BE2C (cell line): ENCODE measurements at places on chromosomes 5 and 9.

- DNase-seq = no peak
Measured at GRCh38 chr5:8895599-8895998, 650.3 kb downstream of the SEMA5A start.

GRCh38 chr9:6197330-6197729 lies 18.3 kb upstream of the IL33 start:
- DNase-seq = no peak

GRCh38 chr9:35254984-35255857 lies 93.4 kb downstream of the UNC13B start:
- no peak for DNase-seq

- DNase-seq = no peak
Measured at GRCh38 chr5:2102819-2103776, 220.4 kb upstream of the IRX4 start.

GRCh38 chr9:326667-327066 lies 112.0 kb downstream of the DOCK8 start:
- no peak for DNase-seq

DNA sequence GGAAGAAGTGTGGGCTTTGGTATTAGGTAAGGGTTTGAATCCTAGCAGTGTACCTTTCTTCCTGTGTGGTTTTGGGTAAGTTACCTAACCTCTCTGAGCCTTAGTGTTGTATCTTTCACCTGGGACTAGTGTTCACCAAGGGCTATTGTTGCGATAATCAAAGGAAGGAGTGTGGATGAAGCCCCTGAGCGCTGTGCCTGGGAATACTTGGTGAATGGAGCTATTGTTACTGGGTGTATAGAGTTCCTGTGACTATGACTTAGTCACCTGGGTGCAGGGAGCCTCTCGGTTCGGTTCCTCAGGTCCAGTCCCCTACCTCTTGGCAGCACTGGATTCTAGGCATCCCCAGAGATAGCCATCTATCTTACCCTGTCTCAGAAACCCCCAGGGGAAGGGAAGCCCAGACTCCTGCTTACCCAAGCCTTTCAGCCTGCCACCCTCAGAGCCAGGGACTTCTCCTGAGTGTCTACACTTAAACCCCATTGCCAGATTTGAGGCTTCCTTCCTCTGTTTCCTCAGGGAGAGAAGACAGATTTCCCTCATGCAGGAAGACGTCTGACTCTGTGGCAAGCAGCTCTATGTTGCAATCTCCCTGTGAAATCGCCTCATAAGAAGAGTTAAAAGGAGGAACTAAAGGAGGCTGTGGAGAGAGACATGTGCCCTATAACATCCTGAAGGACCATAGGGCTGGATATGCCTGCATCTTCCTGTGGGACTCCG lies 181.0 kb upstream of the PITX1 start:
- DNase-seq = no peak
